ENCODE measurements at places on chromosomes 16 and 17.
A peak's percentile ranks its signal among the peaks of the same experiment; 100 is the strongest.

- DNase-seq, result no peak
Observed at GRCh38 chr16:48434653-48435317, 49.6 kb upstream of the SIAH1 start.

GRCh38 chr16:72927199-72928089, 120.5 kb downstream of the ZFHX3 start:
- DNase-seq, result peak; percentile 91

GRCh38 chr16:57276596-57276995, 7.9 kb downstream of the PLLP start:
- DNase-seq, result no peak

DNA sequence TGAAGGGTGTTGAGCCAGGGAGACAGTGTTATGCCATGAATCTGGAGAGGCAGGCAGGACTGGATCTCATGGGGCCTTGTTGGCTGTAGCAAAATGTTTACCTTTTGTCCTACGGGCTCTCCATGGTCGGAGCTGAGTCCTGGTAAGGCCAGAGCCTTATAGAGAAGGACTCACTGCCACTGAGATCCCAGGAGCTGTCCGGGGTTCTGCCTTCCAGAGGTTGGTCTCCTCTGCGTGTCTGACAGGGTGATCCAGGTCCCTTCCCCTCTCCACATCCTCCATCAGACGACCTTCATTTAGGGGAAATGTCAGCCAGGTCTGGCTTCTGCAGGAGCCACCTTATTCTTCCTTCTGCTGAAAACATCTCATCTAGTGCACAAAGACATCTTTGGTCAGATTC, 285.2 kb upstream of the N4BP1 start:
- DNase-seq, result no peak

- no peak for DNase-seq
Observed at GRCh38 chr16:55146966-55147365, 177.0 kb upstream of the IRX6 start.

Data from NCI-H345 (cell line).